ENCODE measurements at places on chromosomes 12 and 14. TPM values are rescaled to one million over a fixed set of nuclear protein-coding genes. Genes with fewer than 3 reads are reported as not detected.
A peak's percentile ranks its signal among the peaks of the same experiment; 100 is the strongest.

GRCh38 chr12:108326254-108326750 lies 12.8 kb downstream of the CMKLR1 start:
- no peak for DNase-seq

Gene FGF23
- not detected for total RNA-seq

Gene DAAM1
- 36.7 TPM for total RNA-seq

Gene RPGRIP1
- not detected for total RNA-seq

Gene P2RX2
- not detected for total RNA-seq

Gene TMEM120B
- total RNA-seq = 18.5 TPM

GRCh38 chr12:64723630-64724029 lies 35.6 kb downstream of the GNS start:
- DNase-seq = no peak

DNA sequence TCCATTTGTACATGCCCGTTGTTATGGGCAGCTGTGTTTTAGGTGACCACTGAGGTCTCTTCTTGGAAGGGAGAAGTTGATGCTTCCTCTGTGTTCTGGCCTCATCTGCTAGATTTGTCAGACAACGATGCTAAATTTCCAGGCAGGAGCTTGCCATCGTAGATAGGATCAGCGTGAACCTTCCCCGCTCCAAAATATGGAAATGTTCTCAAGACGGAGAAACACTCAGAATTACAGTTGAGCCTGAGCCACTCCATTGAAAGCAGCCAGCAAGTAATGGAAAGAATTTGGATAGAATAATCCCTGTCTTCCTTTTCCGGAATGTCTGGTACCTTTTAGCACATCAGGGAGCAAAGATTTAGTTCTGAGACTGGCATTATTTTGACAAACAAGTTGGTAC lies 34.8 kb downstream of the TUNAR start:
- no peak for DNase-seq

DNA sequence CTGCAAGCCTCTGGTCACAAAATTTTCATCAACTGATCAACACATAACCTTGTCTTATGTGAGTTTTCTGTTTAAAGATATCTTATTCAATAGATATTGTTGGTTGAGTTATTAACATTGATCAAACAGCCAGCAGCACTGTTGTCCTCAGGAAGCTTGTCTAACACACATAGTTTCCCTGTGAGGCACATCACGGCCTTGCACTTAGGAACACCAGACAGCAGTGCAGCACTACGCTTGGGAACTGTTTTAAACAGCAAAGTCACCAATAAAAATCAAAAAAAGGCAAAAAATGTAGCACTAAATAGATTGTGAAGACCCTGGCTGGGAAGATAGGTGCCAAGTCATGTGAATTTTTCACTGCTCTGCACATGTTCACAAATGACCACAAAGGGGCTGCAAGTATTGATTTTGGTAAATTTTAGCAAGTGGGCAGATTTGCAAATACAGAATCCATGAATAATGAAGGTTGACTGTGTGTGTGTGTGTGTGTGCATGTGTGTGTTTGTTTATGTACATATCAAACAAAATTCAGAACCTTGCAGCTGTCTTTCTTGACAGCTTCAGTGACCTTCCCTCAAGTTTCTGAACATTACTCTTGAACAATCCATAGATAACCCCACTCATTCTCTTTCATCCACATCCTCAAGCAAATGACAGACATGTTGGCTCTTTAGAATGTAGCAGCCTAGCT lies 28.9 kb downstream of the VDR start:
- DNase-seq = no peak

Gene SLC4A8
- 4.2 TPM for total RNA-seq

DNA sequence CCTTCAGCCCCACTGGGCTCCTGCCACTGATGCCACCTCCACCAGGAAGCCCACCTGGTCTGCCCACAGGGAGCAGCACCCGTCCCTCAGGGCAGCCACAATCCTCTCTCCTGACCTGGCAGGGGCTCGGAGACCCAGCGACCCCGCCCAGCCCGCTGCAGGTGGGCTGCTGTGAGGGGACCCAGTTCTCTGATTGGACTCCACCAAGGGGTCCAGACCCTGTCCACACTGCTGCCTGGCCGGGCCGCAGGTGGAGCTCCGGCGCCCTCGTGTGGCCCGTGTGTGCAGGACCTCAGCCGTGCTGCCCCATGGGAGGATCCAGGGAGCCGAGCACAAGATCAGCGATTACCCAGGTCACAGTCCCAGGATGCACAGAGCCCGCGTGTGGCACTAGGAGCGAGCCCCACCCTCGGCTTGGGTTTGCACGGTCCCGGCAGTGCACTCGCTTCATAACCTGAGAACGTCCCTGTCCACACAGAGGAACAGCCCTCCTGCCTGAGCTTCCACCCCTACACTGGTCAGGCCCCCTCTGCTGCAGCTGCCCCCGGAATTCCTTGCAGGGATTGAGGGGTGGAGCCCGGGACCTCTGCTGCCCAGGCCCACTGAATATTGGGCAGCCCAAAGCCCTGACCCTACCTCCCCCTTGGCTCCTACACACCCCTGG lies 35.4 kb upstream of the TMEM179 start:
- peak; percentile 73 for DNase-seq

Gene GNB3
- 1.8 TPM for total RNA-seq

Gene NPAS3
- 1.2 TPM for total RNA-seq

Gene ALKBH1
- total RNA-seq = 9.7 TPM

DNA sequence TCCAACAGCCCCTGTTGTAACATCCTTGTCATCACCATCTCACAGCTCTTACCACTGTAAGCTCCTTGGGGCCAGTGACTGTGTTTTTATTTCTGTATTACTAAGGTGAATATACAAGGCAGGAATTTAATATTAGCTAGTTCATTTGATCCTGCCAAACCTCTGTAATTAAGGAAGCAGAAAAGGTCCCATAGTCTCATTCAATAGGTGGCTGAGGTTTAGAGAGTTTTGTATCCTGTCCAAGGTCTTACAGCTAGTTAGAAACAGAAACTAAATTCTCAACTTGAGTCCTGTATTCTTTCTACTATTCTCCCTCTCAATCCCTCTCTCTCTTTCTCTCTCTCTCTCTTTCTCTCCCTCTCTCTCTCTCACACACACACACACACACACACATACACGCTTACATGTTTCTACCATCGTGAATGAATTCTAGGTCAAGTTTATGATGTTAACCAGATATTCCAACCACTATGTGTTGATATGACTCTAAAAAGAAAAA lies 543 bp upstream of the GLIPR1 start:
- DNase-seq = peak; percentile 49

Gene GLRX5
- total RNA-seq = 60.0 TPM

Gene DBX2
- total RNA-seq = not detected

Gene TTLL5
- total RNA-seq = 40.3 TPM

Gene RAPGEF3
- total RNA-seq = 6.7 TPM

- no peak for DNase-seq
Observed at GRCh38 chr12:56683-57346, 9.8 kb upstream of the IQSEC3 start.

Gene RGS6
- total RNA-seq = not detected

GRCh38 chr12:2225696-2226095 lies 172.9 kb downstream of the CACNA1C start:
- no peak for DNase-seq

Gene CLBA1
- 27.5 TPM for total RNA-seq

Measured in PC-3 (cell line).